Temporal lobe (tissue), 4 donors: ENCODE measurements at places on chromosomes 4 and X. TPM values are rescaled to one million over a fixed set of nuclear protein-coding genes. Genes with fewer than 3 reads are reported as not detected.

The COX18 gene
- total RNA-seq, result 17.2 TPM

The GLRA3 gene
- total RNA-seq, result 6.1 TPM

The ZNF630 gene
- total RNA-seq, result 5.9 TPM

The ADGRG4 gene
- total RNA-seq, result not detected

The ADH1B gene
- total RNA-seq, result under 0.01 TPM

The XAGE1B gene
- total RNA-seq, result not detected

The CDS1 gene
- total RNA-seq, result 6.6 TPM
